ENCODE measurements at places on chromosomes 12 and 14.

DNA sequence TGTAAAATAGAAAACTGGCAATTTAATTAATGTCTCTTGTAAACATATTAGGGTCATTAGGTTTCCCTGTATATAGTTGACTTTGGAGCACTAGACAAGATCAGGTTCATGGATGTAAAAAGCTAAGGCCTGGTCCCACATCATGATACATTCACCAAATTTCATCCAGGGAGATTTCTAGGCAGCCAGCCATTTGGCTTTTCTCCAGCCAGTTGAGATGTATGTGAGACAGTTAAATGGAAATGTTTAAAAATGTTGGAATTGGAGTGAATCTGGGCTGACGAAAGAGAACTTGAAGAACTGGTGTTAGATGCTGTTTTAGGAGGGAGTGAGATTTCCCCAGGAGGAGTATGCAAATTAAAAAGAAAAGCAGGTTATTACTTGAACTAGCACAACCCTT lies 41.8 kb upstream of the CLEC14A start:
- no peak for DNase-seq

DNA sequence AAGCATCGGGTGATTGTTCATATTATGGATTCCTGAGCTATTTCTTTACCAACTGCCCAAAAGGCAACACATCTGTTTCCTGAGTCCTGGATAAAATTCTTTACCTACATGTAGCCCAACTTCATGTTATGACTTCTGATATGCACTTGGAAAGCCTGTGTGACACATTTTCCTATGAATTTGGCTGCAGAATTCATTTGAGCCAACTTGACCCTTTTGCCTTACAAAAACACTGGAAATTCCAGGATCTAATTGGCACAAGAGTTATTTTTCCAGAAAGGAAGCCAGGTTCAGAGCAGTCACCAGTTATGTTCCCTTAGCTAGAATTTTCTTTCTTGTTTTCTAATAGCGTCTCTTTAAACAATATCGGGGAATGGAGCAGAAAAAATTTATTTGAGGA lies 202.5 kb upstream of the LRIG3 start:
- no peak for DNase-seq

- no peak for DNase-seq
Observed at GRCh38 chr12:6963791-6964413, 6.6 kb downstream of the PHB2 start.

DNA sequence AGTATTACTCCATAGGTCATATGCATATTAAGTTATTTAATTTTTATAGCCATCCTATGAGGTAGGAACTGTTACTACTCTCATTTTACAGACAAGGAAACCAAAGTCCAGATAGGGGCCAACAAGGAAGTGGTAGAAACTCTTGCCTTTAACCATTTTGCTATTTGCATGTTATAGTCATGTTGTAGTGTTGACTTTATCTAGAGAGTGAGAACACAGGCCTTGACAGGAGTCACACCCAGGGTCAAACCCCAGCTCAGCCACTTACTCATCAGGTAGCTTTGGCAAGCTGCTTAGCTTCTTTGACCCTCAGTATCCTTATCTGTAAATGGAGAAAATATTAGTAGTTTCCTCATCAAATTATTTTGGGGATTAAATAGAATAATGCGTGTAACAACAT lies 156.2 kb downstream of the CAND1 start:
- no peak for DNase-seq

GRCh38 chr14:60165547-60165876 lies 314 bp upstream of the DHRS7 start:
- no peak for DNase-seq
